ENCODE measurements at places on chromosomes 1 and 21.
A peak's percentile ranks its signal among the peaks of the same experiment; 100 is the strongest.

DNA sequence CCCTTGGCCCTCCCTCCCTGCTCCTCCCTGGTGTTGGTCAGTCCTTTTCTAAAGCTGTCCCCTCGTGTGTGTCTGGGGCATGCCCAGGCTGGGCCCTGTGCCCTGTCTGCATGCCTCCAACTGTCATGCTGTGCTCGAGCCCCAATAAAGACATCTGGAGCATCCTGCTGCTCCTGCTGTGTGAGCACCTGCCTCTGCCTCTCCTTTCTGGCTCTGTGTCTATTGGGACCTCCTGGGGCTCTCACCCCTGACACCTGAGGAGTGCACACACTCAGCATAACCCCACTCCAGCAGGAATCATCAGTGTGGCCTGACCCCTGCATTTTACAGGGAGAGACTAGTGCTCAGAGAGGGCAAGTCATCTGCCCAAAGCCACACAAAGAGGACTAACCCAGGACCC is 23.7 kb downstream of the KCNC4 start:
- DNase-seq = no peak

- no peak for DNase-seq
These were observed 96.2 kb upstream of the SIM2 start for GRCh38 chr21:36602735-36603134.

DNA sequence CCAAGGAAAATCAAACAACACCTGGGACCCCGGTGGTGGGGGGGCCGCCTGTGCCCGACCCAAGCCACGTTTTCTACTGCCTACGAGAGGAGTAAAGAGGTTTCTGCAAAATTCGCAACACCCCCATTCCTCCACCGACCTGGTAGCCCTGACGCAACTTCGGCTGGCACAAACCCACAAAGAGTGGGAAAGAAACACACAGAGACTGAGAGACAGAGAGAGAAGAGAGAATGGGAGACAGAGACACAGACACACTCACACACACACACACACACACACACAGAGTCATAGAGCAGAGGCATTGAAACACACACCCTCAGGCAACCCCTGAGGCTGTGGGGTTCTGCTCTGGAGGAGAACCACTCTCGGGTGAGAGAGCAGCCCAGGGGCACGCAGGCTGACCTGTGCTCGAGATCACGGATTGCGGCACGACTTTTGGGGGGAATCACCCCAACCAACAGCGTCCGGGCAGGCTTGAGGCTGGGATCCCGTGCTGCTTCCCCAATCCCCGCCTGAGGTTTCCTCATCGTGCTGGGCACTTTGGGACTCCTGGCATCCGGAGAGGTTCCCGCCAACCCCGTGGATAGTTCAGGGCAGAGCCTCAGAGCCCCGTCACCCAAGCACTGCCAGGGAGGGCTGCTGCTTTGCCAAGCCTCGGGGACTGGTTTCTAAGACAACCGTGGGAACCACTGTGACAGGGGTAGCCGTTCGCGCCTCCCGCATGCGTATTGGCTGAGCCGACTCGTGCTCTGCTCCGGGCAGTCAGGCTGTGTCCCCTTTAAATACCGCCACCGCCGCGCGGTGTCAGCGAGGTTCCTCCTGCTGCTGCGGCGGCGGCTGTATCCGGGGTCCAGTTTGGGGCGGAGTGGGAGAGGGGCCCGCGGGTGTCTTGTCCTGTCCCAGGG is 682.4 kb upstream of the TPTE start:
- no peak for DNase-seq

GRCh38 chr1:192973988-192974387 is 85.2 kb downstream of the UCHL5 start:
- DNase-seq = no peak

DNA sequence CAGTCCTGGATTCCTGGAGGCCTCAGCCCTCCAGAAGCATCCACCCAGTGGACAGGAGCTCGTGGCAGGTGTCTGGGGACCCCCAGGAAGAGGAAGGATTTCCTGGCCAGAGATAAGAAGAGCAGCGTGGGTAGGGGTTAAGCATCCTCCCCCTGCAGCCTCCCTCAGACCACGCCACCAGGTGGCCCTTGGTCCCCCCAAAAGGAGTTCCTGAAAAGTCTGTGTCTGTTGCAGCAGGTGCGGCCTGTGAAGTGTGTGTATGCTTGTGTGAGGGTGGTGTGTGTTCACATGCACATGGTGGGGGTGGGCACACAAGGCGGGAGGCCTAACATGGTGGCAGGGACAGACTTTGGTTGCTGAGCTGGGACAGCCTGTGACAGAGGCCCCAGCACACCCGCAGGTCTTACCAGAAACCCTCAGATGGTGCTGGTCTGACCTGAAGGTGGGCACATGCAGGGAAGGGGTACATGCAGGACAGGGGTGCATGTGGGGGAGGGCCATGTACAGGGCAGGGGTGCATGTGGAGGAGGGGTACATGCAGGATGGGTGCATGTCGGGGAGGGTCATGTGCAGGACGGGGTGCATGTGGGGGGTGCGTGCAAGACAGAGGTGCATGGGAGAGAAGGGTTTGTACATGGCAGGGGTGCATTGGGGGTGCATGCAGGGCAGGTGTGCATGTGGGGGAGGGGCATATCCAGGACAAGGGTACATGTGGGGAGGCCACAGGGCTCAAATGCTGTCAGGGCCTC is 18.2 kb upstream of the RUNX3 start:
- no peak for DNase-seq

DNA sequence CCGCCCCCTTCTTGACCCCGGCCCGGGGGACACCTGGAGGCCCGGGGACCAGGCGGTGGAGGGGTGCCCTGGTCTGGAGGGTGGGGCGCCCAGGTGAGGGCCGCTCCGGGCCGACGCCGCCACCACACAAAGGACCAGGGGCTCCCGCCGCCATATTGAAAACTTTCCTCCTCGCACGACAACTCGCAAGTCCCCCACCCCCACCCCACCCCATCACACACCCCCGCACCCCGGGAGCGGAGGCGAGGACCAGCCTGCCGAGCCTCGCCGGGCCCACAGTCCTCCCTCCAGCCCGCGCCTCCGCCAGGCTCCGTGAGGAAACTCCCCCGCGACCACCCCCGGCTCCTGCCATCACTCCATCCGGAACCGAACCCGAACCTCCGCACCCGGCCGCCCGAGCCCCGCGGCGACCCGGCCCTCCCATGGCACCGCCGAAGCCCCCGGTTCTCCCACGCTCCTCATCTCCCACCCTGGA is 733 bp downstream of the KDM5B start:
- peak; percentile 56 for DNase-seq

- no peak for DNase-seq
These were observed 66.6 kb downstream of the SPAG17 start for GRCh38 chr1:118118469-118118868.

DNA sequence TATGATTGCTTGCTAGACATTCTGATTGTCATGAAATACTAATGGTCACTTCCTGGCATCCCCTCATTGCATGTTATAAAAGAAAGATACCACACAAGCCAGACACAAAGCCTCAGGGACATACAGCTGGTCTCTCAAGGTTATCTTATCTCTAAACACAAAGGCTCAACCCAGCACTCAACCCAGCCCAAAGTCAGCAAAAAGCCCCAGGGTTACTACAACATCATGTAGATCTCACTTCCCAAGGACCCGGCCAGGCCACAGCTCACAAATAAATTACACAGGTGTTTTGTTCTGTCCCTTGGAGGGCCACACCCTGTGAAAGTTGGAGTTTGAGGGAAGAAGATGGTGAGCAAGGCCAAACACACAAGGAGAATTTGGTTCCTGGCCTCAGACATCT is 109.7 kb upstream of the BARHL2 start:
- no peak for DNase-seq

GRCh38 chr1:21930629-21931170 is 6.4 kb downstream of the HSPG2 start:
- DNase-seq = no peak

- DNase-seq = peak; percentile 63
These were observed 34.2 kb upstream of the ATP5PO start for GRCh38 chr21:33949516-33950430.

- no peak for DNase-seq
These were observed 10.1 kb upstream of the EXO1 start for GRCh38 chr1:241837901-241838300.

- no peak for DNase-seq
These were observed 271.8 kb downstream of the HLX start for GRCh38 chr1:221150996-221151395.

DNA sequence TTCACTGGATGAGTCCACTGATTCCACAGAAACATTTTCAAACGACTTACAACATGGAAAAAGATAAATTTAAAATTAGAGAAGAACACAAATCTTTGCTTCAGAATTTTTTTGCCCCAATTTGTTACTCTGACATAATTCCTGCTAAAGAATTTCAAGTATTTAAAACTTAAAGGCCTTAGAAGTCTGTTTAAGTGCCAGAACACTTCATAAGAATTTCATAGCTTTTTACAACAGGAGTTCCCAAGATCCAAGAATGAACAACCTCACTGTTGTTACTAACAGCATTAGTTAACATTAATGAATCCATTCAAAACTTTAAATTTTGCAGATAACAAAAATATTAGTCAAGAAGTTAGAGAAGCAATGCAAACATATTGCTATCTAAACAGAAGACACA is 31.7 kb downstream of the ARHGAP29 start:
- DNase-seq = no peak

DNA sequence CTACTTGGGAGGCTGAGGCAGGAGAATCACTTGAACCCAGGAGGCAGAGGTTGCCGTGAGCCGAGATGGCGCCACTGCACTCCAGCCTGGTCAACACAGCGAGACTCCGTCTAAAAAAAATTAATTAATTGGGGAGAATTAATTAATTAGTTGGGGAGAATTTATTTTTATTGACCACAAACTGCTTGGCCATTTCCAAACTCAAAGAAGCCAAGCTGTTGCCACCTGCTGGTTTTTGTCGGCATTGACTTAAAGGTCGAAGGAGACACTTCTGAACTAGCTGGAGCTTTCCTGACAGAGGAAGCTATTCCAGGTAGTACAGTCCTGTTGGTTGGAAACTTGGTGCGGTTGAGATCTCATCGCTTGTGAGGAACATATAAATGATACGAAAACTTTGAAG is 13.1 kb downstream of the MAP1LC3C start:
- DNase-seq = no peak

DNA sequence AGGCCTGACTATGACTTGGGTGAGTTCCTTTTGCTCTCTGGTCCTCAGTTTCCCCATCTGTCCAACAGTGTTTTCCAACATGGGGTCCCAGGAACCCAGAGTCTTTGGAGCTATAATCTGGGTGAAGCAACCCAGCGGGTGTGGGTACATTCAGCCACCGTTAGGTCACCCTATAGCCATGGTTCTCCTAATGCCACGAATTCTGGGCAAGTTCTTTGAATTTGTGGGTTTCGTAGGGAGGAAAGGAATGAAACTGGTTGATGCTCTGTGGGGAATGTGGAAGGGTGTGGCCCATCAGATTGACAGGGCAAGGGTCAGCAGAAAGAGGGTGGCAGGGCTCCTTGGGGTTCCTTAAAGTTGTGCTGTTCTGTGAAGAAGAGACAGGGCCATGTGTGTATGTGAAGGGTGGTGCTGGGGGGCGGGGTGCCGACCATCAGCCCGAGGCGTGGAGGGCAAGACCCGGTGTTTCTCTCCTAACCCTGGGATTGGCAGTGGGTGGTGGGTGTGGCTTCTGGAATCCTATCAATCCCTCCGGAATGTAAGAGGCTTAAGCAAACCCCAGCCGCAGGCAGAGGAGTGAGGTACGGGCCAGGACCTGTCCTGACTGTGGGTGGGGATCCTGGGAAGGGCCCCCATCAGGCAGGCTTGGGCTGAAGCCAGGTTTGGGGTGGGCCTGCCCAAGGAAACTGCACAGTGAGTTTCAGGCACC is 35.5 kb upstream of the ZNF362 start:
- DNase-seq = no peak

- no peak for DNase-seq
These were observed 68.3 kb upstream of the GJB5 start for GRCh38 chr1:34686531-34686930.

Data from stimulated activated naive CD8-positive, alpha-beta T cell treated with anti-CD3 and anti-CD28 coated beads, Interleukin-15, amount 100 ng/mL, for 72 hours (primary cell).